ENCODE measurements at places on chromosomes 2 and 18.

- no peak for DNase-seq
Observed at GRCh38 chr2:217058791-217059755, 199.2 kb upstream of the TNP1 start.

- no peak for DNase-seq
Observed at GRCh38 chr2:237503201-237503600, 16.1 kb downstream of the MLPH start.

DNA sequence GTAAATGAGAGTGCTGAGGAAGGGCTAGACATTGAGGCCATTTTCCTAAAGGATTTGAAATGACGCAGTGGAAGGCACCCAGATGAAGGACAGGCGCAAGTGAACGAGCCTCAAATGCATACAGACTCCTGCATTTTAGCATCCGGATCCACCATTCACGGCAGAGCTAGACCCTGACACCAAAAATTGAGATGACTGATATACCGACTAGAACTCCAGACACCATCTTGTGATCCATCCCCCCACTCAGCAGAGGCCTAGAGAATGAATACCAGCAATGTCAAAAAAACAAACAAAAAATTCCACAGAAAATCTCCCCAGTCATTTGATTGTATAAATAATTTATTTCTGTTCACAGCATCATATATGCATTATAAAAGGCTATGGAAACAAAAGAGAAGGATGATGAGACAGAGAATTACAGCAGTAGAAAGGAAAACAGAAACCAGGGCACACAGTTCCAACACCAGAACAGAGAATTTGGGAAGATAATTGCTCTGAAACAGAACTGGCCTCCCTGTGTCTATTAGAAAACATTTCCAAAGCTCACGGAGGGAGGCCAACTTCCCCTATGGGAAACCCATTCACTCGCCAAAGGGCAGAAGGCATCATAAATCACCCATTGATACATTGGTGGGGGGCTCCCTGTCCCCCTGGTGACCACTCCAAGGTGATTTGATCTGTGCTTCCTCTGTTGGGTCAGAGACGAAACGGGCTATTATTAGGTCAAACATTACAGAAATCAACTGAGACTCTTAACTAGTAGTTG is 4.0 kb downstream of the ARL4C start:
- no peak for DNase-seq

GRCh38 chr2:77520641-77521547 is 1.3 kb downstream of the LRRTM4 start:
- DNase-seq: no peak

DNA sequence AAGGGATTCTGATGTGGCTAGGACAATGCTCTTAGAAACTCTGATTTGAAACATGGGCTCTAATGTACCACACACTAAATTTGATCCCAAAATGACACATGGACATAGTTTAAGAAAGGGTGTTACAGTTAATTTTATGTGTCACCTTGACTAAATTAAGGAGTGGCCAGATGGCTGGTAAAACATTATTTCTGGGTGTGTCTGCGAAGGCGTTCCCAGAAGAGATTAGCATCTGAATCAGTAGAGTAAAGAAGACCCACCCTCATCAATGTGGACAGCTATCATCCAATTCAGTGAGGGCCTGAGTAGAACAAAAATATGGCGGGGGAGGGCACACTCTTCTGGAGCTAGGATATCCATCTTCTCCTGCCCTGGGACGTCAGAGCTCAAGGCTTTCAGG is 283.1 kb upstream of the CHAC2 start:
- no peak for DNase-seq

- no peak for DNase-seq
Observed at GRCh38 chr2:205424326-205424725, 258.0 kb upstream of the NRP2 start.

DNA sequence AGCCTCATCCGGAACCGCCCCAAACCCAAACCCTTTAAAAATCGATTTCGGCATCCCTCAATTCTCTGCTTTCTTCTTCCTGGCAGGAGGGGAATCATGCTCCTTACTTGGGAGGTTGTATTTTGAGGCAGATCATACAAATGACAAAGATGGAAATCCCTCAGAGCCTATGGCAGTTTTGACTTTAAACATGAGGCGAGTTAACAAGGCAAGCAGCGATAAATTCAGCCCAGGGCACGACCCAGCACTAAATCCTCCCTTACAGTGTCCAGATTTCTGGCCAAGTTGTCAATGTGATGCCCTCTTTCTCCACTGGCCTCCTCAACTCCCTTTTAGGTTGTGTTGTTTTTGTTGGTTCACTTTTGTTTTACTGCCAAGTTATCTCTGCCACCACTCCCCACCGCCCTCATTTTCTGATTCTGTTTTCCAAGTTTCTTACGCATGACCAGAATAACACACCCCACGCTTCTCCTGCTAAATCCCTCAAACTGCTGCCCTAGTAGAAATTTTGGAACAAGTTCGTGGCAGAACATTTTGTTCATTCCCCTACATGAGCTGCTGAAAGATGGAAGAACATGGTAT is 68.3 kb downstream of the CTAGE1 start:
- DNase-seq: no peak

DNA sequence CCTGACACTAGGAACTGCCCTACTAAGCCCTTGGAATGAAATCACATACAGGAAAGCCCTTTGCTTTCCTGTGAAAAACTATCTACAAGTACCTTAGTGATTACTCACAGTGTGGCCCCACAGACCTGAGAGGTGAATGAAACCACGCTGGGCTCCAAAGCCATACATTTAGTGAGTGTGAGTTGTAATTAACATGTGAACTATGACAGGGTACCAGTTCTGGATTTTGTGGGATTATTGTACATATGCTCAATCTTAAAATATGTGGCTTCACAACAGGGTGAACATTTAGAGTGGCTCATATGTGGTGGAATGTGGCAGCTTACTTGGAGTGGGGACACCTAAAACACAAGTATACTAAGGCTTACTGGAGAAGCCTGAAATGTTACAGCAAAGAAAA is 12.3 kb downstream of the KCTD1 start:
- no peak for DNase-seq

GRCh38 chr2:20561637-20562454 is 89.1 kb downstream of the HS1BP3 start:
- peak; percentile 28 for DNase-seq

DNA sequence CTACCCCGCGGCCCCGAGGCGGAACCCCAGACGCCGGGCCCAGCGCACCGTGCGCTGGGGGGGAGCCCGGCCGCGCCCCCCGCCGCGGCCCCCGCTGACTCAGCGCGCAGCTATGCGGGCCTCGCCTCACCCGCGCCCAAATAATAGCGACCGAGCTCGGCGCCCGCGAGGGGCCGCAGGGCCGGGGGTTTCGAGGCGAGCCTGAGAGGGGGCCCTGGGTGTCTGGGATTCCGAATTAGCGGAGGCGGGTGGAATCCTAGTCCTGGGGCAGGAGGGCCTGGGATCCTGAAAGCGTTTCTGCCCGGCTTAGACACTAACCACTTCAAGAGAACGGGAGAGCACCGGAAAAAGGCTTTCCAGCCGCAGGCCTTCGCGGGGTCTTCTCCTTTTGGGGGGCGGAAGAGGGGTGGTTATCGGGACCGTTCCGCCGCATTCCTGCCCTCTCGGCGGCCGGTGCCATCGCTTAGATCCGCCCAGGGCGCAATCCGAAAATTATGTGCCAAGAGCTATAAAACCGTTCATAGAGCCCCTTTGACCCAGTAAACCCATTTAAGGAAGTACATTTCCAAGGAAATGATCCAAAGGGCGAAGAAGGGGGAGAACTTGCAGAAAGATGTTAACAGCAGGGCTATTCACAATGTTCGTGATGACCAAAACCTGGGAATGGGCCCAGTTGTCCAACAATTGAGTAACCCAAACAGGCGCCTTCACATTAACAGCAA is 681 bp upstream of the ROCK2 start:
- peak; percentile 81 for DNase-seq

- DNase-seq: no peak
Observed at GRCh38 chr2:84126530-84126929, 332.6 kb downstream of the SUCLG1 start.

DNA sequence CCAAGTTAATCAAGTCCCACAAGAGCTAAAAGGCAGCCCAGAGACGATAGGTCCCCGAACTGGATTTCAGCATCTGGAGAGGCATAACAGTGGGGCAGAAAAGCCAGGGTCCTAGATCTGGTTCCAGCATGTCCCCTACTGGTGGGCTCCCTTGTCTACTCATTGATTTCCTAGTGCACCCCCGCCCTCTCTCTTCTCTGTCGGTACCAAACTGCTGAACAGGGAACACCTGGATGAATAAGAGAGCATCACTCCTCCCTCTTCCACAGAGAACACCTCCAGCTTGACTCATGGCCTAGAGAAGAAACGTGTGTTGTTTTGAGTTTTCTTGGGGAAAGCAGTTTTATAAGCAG is 101.3 kb downstream of the FOXI3 start:
- DNase-seq: no peak

DNA sequence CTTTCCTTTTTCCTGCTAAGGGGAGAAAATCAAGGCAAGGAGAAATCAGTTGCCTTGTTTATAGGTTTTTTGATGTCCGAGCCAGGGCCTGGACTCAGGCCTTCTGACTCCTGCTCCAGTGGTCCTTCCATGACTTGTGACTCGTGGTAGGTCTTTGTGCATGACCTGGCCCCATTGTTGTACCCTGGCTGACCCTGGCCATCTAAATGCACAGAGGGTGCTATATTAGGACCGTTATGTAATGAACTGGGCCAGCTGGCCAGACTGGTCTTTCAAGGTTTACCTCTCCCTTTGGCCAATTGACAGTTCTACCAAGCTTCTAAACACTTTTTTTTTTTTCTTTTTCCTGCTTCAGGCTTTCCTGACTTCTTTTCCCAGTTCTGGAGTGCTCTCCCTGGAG is 81.1 kb downstream of the SETBP1 start:
- DNase-seq: no peak

GRCh38 chr2:19140463-19141208 is 217.8 kb downstream of the OSR1 start:
- DNase-seq: peak; percentile 55

GRCh38 chr2:64327510-64328414 is 126.2 kb upstream of the LGALSL start:
- DNase-seq: no peak

- peak; percentile 51 for DNase-seq
Observed at GRCh38 chr2:236607471-236608187, 38.0 kb downstream of the ACKR3 start.

DNA sequence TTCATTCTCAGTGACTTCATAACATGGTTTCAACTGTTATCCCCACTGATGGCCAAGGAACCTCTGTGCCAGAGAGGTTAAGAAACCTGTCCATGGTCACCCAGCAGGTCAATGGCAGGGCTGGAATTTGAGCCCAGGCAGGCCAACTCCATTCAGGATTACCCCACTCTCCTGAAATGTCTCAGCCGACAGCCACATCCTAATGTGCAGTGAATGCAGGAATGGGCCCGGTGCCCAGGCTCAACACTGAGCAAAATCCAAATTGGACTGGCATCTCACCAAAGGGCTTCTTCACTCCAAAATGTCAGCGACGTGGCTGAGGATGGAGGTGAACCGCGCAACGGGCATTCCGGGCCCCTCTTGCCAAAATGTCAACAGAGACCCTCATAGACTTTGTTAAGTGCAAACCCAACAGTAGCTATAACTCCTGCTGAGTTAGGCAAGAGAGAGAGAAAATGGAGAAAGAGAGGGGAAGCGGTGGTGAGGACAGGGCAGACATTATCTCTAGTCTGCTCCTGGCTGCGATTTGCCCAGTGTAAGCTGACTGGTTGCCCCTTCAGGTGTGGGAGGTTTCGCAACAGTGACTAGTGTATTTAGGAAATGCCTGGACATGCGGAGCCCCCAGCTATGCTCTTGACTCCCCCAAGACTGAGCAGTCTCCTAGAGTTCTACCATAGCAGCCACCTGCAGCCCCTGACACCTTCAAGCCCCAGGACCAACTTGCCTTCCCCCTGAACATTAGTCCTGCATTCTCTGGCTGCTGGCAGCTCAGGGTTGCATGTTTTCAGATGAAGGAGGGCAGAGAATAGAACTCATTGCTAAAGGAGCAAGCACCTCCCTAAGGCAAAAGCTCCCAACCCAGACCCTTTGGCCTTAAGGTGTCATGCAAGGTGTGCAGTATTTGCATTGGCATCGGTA is 167.7 kb downstream of the ANAPC1 start:
- DNase-seq: no peak

- no peak for DNase-seq
Observed at GRCh38 chr2:227511239-227511930, 39.4 kb downstream of the AGFG1 start.

GRCh38 chr2:109230941-109231420 is 102.0 kb downstream of the SH3RF3 start:
- no peak for DNase-seq

DNA sequence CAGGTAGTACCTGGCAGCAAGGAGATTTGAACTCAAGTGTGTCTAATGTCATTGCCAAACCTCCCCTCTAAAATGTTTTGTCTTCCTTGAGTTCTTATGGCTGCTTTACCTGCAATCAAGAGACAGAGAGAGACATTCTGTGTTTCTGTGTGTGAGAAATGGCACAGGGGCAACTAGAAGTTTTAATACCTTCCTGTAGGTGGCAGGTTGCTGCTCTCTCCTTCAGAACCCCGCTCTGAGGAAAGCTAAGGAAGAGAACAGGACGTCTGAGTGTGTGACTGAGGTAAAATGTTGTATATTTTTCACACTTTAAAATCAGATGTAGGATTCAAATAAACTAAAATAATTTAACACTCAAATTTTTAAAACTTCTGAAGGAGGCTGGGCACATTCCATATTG is 19.2 kb downstream of the DTNA start:
- no peak for DNase-seq

GRCh38 chr2:172739661-172740266 is 4.1 kb downstream of the RAPGEF4 start:
- no peak for DNase-seq

DNA sequence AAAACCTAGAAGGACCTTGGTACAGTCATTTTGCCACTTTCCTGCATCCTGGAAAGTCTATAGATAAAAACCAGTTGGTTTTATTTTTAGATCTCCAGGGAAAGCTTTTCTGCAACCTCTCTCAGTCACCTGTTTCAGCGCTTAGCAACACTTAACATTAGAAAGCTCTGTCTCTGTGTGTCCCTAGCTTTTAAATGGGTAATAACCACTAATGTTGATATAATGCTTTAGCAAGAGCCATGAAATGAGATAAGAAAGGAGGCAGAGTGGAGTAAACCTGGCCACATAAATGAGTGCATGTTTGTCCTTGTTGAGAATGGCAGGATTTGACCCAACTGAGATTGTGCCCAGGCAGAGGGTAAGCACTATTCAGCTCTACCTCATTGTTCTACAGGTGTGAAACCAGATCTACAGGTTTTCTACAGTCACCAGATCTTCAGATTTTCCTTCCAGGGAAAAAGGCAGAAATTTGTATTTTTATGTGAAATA is 44.8 kb downstream of the MARCHF4 start:
- DNase-seq: no peak

- no peak for DNase-seq
Observed at GRCh38 chr18:8084160-8084559, 517.0 kb downstream of the PTPRM start.

DNA sequence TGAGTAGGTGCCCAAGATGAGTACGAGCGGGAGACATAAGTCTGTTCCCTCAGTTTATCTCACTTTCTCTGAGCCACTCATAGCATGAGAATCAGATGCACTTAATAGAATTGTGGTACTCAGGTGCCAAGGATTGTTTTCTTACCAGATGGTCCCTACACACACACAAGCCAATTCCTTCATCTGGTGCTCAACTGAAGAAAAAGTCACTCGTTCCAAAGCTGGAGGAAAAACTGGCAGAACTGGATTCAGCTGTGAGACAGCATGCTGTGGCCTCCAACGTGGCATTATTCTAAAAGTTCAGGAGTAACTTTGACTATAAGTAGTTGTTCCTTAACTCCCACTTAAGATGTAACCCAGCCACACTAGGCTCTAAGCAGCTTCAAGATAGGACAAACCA is 33.4 kb upstream of the ABCA12 start:
- DNase-seq: no peak

- no peak for DNase-seq
Observed at GRCh38 chr2:98894331-98895000, 41.6 kb downstream of the CRACDL start.

GRCh38 chr2:71863396-71863795 is 284.3 kb downstream of the CYP26B1 start:
- DNase-seq: no peak
